ENCODE measurements at places on chromosomes 16 and 17. TPM values are rescaled to one million over a fixed set of nuclear protein-coding genes. Genes with fewer than 3 reads are reported as not detected.

CA4 gene
- total RNA-seq: not detected

CDK3 gene
- total RNA-seq: not detected

SLC4A1 gene
- not detected for total RNA-seq

SOX8 gene
- 1.0 TPM for total RNA-seq

GAST gene
- not detected for total RNA-seq

CSH2 gene
- not detected for total RNA-seq

TBC1D3G gene
- not detected for total RNA-seq

NTN3 gene
- total RNA-seq: 0.34 TPM

OMG gene
- total RNA-seq: 2.0 TPM

GUCY2D gene
- not detected for total RNA-seq

GDPD3 gene
- 0.69 TPM for total RNA-seq

CACNB1 gene
- 3.7 TPM for total RNA-seq

DVL2 gene
- 98.6 TPM for total RNA-seq

CLEC19A gene
- not detected for total RNA-seq

CMTM2 gene
- not detected for total RNA-seq

KRT20 gene
- total RNA-seq: not detected

CCDC200 gene
- not detected for total RNA-seq

CDK5R1 gene
- total RNA-seq: 16.0 TPM

KCTD11 gene
- 2.5 TPM for total RNA-seq

PRSS27 gene
- total RNA-seq: 1.4 TPM

MAP2K6 gene
- total RNA-seq: 3.4 TPM

CCL1 gene
- not detected for total RNA-seq

TBX6 gene
- total RNA-seq: 0.36 TPM

Measured in melanocyte of skin (primary cell).